KG1 (cell line): ENCODE measurements at places on chromosomes 3 and 15.

GRCh38 chr15:34434627-34435305, 2.8 kb downstream of the GOLGA8A start:
- no peak for DNase-seq

DNA sequence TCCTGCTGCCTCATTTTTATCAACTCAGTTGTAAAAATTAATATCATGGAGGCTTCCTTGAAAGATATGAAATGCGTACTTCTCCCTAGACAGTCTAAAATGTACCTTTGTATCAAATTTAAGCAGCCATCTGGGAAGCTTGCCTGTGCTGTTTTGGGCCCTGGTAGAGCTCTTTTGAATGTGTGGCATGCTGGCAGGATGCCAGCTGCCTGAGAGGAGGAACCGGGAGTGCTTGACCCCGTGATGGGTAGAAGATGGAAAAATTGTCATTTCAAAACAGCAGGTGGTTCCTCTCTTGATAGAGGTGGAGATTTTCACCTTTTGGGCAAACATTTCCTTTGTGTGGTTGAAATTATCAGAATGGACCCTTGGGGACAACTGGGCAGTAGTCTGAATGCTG, 245.3 kb downstream of the RPLP1 start:
- DNase-seq: no peak

DNA sequence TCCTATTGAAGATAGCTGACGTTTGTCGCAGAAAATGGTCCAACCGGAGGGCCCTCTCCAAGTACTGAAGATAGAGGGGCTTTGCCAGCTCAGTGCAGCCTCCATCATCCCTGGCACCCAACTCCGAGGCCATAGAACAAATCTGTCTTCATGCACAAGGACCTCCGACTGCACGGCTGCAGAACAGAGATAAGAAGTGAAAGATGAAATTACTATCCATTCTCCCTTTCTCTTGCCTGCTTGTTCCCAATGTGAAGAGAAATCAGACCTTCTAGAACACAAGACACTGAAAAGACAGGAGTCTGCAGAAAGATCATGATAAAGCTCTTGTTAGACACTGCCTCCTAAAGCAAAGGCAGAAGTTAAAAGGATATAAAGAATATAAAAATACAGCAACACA, 19.9 kb downstream of the INO80 start:
- DNase-seq: no peak

- DNase-seq: no peak
Observed at GRCh38 chr15:35040339-35041255, 44.5 kb downstream of the NANOGP8 start.

GRCh38 chr15:37574985-37575384, 359.5 kb upstream of the TMCO5A start:
- DNase-seq: no peak

DNA sequence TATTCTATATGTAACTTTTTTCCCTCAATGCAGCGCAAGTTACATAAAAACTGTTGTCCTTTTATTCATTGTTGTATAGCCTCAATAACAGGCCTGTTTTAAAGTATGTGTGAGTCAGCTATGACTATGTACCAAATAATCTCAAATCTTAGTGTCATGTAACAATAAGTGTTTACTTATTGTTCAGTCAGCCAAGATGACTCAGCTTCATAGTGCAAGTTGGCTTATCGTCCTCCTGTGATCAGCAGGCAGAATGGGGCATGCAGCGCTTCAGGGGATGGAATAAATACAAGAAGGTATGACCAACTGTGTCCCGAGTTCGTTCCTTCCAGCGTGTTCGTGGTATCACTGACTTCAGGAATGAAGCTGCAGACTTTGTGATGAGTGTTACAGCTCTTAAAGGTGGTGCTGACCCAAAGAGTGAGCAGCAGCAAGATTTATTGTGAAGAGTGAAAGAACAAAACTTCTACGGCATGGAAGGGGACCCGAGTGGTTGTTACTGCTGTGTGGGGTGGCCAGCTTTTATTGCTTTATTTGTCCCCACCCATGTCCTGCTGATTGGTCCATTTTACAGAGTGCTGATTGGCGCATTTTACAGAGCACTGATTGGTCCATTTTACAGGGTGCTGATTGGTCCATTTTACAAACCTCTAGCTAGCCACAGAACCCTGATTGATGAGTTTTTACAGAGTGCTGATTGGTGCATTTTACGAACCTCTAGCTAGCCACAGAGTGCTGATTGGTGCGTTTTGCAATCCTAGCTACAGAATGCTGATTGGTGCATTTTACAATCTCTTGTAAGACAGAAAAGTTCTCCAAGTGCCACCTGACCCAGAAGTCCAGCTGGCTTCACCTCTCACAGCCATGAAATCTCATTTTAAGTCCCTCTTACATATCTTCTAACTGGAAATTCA, 1016.0 kb downstream of the MCTP2 start:
- DNase-seq: no peak

GRCh38 chr3:194103505-194103904, 32.4 kb upstream of the HES1 start:
- DNase-seq: no peak

- DNase-seq: no peak
Observed at GRCh38 chr15:42591238-42591934, 16.0 kb downstream of the STARD9 start.

GRCh38 chr15:96102631-96103030, 227.9 kb upstream of the NR2F2 start:
- no peak for DNase-seq

DNA sequence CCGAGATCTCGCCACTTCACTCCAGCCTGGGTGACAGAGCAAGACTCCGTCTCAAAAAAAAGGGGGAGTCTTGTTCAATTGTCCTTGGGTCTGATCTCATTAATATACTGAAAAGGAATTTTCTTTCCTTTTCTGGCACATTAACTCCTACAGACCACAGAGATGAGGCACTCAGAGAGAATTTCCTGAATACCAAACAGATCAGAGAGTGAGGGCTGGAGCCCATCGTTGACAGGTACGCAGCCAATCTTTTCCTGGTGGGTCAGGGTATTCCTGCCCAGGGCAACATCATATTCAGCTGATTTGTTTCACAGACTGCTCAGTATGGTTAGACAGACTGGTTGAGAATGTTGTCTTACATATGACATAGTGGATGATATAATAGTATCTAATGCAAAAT, 82.8 kb upstream of the TNFSF10 start:
- DNase-seq: no peak

DNA sequence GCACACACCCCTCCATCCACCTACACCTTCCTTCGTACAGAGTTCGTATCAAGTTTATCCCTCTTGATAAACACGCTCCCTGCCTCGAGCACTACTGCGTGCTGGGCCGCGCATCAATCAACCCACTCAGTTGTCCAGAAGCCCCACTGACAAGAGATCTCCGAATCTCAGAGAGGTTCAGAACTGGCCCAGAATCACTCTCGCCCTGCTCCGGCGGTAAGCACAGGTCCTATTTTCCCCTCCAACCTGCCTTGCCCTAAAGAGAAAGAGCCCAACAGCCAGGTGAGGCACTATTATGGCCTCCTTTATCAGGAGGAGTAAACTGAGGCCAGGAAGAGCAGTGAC, 494 bp upstream of the NISCH start:
- DNase-seq: no peak

GRCh38 chr15:96316953-96317629, 13.4 kb upstream of the NR2F2 start:
- no peak for DNase-seq

DNA sequence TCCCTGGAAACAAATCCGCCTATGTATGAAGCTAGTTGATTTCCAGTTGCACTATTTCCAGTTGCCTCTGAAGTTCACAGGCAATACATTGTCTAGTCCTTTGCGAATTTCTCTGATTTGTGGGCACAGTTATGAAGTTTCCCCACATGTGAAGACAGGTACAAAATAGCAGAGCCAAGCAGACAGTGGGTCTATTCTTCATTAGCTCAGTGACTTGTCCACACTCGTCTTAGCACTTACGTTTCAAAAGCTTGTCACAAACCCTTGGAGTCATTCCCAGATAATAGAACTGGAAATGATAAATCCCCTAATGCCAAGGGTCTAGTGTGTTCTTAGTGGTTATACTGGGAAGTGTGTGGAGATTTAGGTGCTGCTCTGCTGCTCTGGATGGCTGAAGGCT, 14.5 kb downstream of the SRPRB start:
- no peak for DNase-seq

DNA sequence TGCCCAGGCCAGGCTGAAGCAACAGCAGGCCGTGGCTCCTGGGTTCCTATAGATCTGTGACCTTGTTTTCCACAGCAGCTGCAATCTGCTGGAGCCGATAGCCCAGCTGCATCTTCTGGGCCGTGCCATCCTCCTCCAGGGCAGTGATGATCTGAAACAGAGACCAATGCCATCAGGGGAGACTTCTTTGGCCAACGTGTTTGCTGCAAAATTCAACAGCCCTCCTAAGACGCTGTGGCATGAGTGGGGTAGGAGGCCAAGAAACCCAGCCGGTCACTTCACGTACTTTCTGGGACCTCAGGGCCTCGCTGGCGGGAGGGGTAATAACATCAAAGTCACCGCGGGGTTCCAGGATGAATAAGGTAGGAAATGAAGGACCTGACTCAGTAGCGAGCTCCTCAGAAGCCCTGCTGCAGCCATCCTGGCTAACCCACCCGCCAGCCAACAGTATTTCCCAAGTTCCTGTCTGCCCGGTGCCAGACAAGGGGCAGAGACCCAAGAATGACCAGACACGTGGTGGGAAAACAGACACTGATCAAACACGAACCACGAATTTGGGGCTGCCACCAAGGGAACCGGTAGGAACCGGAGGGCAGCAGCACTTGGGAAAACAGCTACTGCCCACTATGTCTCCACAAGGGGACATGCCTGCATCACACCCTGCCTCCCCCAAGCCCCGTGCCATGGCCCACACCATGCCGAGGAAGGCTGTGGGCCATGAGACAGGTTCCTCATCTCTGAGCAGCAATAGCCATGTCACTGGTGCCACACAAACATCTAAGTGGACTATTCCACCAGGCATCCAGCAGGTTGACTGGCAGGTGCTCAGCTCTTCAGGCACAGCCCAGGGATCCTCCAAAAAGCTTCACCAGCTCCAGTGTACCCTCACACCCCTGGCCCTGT, 25.2 kb downstream of the PLXNB1 start:
- DNase-seq: no peak

- DNase-seq: no peak
Observed at GRCh38 chr3:132225664-132226063, 91.5 kb upstream of the ACP3 start.

DNA sequence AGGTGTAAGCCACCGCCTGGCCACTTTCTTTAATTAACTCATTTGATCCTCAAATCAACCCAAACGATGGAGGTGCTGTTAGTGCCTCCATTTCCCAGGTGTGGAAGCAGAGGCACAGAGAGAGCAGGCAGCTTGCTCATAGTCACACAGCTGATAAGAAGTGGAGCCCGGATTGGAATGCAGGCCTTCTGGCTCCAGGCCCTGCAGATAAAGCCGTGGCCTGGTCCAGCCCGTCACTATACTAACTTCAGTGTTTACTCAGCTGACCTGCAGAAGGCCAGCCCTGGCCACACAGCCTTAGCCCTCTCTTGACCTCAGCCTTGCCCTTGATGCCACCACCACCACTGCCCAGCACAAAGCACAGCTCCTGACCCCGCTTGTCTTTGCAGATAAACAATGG, 116.7 kb downstream of the NUP210 start:
- no peak for DNase-seq

DNA sequence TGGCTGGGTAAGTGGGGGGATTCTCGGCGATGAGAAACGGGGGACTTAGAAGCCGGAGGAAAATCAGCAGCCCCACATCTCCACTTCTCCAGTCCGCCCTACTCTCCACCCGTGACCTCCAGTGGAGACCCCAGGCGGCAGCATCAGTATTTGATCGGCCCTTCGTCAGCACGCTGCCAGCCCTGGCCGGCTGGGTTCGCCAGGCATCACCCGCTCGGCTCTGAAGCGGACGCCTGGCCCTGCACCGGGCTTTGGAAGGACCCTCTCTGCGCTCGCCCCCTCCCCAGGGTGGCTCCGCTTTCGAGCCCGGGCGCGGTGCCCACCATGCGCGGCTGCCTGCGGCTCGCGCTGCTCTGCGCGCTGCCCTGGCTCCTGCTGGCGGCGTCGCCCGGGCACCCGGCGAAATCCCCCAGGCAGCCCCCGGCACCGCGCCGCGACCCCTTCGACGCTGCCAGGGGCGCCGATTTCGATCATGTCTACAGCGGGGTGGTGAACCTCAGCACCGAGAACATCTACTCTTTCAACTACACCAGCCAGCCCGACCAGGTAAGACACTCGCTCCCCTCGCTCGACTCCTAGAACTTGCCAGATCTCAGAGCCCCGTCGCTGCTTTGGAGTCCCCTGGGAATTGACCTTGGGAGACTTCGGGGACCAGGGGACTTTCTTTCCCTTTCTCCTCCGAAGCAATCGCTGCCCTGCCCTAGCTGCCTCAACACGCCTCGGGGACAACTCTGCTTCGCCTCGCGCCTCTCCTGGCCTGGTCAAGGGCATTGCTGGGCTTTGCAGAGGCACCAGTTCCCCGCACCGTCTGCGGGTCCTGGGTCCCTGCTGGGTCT, 561 bp downstream of the SIDT1 start:
- no peak for DNase-seq

DNA sequence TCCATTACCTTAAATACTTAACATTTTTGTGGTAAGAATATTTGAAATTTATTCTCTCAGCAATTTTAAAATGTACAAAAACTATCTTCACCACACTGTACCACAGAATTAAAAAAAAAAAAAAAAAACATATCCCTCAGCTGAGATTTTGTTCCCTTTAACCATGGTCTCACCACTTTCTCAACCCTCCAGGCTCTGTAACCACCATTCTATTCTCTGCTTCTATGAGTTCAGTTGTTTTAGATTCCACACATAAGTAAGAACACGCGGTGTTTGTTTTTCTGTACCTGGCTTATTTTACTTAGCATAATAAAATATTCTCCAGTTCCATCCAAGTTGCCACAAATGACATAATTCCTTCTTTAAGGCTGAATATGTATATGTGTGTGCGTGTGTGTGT, 41.5 kb downstream of the CSNK1G1 start:
- DNase-seq: no peak

- DNase-seq: peak; percentile 39
Observed at GRCh38 chr15:56491110-56491722, 26.3 kb upstream of the MNS1 start.

- no peak for DNase-seq
Observed at GRCh38 chr3:44939581-44940036, 36.4 kb downstream of the ZDHHC3 start.
